ENCODE measurements at places on chromosomes 3 and 15. TPM values are rescaled to one million over a fixed set of nuclear protein-coding genes. Genes with fewer than 3 reads are reported as not detected.

The TMOD2 gene
- 2.7 TPM for total RNA-seq

The PIGBOS1 gene
- total RNA-seq, result 9.5 TPM

The MAGI1 gene
- 4.3 TPM for total RNA-seq

The MAN2C1 gene
- total RNA-seq, result 53.0 TPM

The TP63 gene
- 77.4 TPM for total RNA-seq

The TBC1D2B gene
- total RNA-seq, result 15.9 TPM

The SEMA3F gene
- total RNA-seq, result 183 TPM

The LRRC31 gene
- not detected for total RNA-seq

The ATP1B3 gene
- 102 TPM for total RNA-seq

The ACKR4 gene
- 0.19 TPM for total RNA-seq

The PIGZ gene
- total RNA-seq, result 9.7 TPM

The SNX1 gene
- total RNA-seq, result 20.6 TPM

The CLDN18 gene
- total RNA-seq, result not detected

The NEK10 gene
- total RNA-seq, result not detected

The CX3CR1 gene
- not detected for total RNA-seq

The ZIC1 gene
- not detected for total RNA-seq

The ST3GAL6 gene
- 3.2 TPM for total RNA-seq

The ARF4 gene
- total RNA-seq, result 128 TPM

The GOLGA6L24 gene
- total RNA-seq, result not detected

The CLDN1 gene
- 60.4 TPM for total RNA-seq

The CCNB2 gene
- total RNA-seq, result 61.9 TPM

The SI gene
- not detected for total RNA-seq

The ZNF860 gene
- 2.5 TPM for total RNA-seq

The KCNAB1 gene
- 0.42 TPM for total RNA-seq

The SLC28A1 gene
- total RNA-seq, result not detected

The C3orf38 gene
- 17.3 TPM for total RNA-seq

The ATP8B4 gene
- total RNA-seq, result 0.56 TPM

The IGF2BP2 gene
- total RNA-seq, result 39.8 TPM

The MCTP2 gene
- total RNA-seq, result 11.6 TPM

The CADPS gene
- not detected for total RNA-seq

The WWTR1 gene
- 35.9 TPM for total RNA-seq

The AMT gene
- total RNA-seq, result 6.0 TPM

The PRSS50 gene
- total RNA-seq, result not detected

The HTR3E gene
- total RNA-seq, result not detected

The SEMA3G gene
- 0.21 TPM for total RNA-seq

The C3orf85 gene
- total RNA-seq, result not detected

The STARD9 gene
- 1.3 TPM for total RNA-seq

The TRPM1 gene
- total RNA-seq, result 0.07 TPM

The SOX14 gene
- total RNA-seq, result not detected

The NANOGP8 gene
- total RNA-seq, result not detected

Data from airway epithelial cell (primary cell).